ENCODE measurements at places on chromosomes 1 and 21.

DNA sequence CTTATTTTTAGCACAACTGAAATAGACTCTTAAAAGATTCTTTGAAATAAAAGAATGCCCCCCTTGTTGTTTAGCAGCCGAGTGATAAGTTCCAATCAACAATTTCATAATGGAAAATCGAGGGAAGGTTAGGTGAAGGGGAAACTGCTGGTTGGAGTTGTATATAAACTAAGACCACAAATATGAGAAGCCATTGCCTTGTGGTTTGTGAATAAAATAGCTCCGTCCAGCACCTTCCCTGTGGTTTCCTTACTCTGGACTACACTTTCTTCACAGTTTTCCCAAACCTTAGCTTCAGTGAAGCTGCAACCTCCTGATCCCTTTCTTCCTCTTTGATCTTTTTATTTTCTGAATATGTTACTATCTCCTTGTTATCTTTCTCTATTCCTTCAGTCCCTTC lies 6.7 kb upstream of the RAB3GAP2 start:
- no peak for DNase-seq

DNA sequence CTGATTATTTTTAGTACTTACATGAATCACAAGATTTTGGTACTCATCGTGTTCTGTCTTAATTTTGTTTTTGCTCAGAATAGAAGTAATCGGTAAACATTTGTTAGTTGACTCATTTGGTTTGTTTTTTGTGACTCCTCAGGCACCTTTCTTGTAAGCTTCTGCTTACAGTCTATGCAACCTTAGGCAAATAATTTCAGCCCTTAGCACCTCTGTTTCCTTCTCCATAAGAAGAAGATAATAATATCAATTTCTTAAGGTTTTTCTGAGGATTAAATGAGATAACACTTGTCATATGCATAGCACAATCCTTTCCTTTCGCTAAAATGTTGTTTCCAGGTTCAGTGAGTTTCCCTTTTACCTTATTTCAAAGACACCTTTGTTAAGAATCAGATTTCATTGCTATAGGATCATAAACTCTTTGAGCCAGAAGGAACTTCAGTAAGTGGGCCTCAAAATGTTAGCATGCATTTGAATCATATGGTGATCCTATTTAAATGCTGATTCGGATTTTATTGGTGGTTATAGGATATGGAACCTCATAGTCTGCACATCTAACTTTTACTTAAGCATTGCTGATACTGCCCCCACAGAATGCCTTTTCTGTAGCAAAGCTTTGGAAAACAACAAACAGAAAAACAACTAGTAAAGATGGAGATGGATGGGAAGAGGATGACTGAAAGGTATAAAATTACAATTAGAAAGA lies 272.7 kb upstream of the CACYBP start:
- DNase-seq = no peak

- no peak for DNase-seq
Observed at GRCh38 chr1:58709540-58710175, 9.8 kb upstream of the MYSM1 start.

- no peak for DNase-seq
Observed at GRCh38 chr1:46019348-46019747, 113.1 kb downstream of the PIK3R3 start.

Data from stimulated activated CD8-positive, alpha-beta memory T cell treated with anti-CD3 and anti-CD28 coated beads, Interleukin-2, amount 100 ng/mL, for 1 hour (primary cell).